ENCODE measurements at places on chromosomes 3 and 15.

- DNase-seq, result no peak
Measured at GRCh38 chr3:48432411-48433371, 2.8 kb upstream of the PLXNB1 start.

GRCh38 chr15:39052323-39052705 is 487.7 kb upstream of the RASGRP1 start:
- DNase-seq, result no peak

DNA sequence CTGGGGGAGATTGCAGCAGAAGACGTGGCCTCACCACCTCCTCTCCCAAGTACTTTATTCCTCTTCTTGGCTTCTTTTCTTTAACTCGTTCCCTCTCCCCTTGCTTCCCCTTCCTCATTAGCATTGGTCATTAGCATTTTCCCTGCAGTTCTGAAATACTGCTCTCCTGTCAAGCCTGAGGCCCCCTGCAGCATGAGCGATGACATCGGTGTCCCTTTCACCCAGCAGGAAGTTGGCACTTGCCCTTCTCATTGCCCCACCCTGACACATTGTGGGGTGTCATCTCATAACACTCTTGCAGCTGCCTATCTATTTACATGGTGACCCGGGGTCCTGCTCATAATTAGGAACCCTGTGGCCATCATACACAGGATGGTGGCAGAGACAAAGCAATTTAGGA is 167.1 kb downstream of the ARRDC4 start:
- DNase-seq, result no peak

DNA sequence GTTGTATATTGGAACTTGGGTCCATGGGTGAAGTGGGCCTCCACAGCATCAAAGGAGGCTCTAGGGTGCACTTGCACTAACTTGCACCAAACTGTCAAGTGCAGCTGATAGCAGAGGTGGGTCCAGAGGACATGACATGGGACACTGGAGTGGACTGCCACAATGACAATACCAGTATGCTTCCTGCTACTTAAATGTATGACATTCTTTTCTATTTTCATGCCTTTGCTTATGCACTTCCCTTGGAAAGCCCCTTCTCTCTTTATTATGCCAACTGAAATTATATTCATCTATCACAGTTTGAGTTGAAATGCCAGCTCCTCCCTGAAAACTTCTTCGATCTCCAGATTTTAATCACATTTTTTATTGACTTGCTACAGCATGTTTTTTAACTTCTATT is 101.8 kb downstream of the CFAP20DC start:
- DNase-seq, result no peak

DNA sequence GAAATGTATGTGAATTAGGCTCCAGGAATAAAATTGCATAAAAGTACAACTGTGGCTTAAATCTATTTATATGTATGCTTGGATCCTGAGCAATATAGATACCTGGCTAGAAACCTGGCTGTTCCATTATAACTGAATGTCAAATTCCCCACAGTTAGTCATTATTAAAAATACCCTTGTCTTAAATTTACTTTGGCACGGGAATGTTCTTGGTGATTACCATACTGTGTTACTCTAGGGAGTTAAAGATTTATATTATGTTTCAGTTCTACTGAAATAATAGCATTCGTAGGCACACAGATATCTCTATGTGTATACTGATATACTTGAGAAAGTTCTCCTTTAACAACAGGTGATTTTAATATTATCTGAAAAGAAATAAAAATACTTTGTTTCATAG is 394.1 kb downstream of the PTPRG start:
- no peak for DNase-seq

- no peak for DNase-seq
Measured at GRCh38 chr3:172181932-172182586, 142.7 kb downstream of the FNDC3B start.

DNA sequence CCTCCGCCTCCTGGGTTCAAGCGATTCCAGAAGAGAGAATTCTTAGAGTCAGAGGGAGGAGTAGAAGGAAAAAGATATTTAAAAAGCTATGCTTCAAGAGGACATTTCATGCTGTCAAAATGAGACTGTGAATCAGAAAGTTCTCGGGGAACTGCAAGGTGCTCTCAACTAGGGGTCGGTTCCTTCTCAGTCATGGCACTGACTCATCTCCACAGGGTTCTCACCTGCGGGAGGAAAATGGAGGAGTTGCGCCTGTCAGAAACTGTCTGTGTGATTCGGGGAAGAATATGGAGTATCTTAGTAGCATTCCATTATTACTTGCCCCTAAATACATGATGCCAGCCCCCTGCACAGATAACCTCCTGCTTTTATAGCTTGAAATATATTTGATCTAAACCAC is 47.4 kb downstream of the APH1B start:
- DNase-seq, result no peak

- DNase-seq, result no peak
Measured at GRCh38 chr15:28933710-28934445, 48.1 kb downstream of the APBA2 start.

DNA sequence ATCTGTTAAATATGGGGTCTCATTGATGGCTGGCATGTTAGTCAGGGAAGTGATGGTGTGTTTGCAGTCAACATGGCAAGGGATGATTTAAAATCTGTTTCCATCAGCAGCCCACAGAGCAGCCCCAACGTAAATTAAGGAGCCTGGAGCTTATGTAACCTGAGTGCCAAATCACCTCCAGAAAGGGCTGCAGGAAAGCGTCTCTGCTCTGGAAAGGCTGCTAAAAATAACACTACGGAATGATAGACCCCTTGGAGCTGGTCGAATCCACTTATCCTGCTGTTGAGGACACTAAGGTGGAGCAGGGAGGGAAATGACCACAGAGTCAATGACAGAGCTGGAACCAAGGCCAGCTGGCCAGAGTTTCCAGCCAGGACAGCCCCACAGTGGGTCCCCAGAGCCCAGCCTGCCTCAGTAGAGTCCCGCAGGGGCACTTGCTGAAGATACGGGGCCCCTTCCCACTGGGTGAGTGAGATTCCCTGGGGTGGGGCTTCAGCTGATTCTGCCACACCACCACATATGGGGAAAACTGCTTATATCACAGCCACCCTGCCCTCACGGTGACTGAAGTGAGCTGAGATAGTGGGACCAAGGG is 63.5 kb downstream of the EPHB1 start:
- no peak for DNase-seq

GRCh38 chr3:50268703-50269451 is at the start of gene SEMA3B:
Gene SEMA3B (plus strand): TSS chr3:50269147. CDS start chr3:50269241, 94 bp downstream.
- DNase-seq, result no peak

- DNase-seq, result no peak
Measured at GRCh38 chr3:18351823-18352744, 73.1 kb downstream of the SATB1 start.

- DNase-seq, result no peak
Measured at GRCh38 chr3:129619726-129620162, 13.3 kb upstream of the PLXND1 start.

GRCh38 chr15:68933001-68933400 is 2.7 kb downstream of the SPESP1 start:
- DNase-seq, result no peak

DNA sequence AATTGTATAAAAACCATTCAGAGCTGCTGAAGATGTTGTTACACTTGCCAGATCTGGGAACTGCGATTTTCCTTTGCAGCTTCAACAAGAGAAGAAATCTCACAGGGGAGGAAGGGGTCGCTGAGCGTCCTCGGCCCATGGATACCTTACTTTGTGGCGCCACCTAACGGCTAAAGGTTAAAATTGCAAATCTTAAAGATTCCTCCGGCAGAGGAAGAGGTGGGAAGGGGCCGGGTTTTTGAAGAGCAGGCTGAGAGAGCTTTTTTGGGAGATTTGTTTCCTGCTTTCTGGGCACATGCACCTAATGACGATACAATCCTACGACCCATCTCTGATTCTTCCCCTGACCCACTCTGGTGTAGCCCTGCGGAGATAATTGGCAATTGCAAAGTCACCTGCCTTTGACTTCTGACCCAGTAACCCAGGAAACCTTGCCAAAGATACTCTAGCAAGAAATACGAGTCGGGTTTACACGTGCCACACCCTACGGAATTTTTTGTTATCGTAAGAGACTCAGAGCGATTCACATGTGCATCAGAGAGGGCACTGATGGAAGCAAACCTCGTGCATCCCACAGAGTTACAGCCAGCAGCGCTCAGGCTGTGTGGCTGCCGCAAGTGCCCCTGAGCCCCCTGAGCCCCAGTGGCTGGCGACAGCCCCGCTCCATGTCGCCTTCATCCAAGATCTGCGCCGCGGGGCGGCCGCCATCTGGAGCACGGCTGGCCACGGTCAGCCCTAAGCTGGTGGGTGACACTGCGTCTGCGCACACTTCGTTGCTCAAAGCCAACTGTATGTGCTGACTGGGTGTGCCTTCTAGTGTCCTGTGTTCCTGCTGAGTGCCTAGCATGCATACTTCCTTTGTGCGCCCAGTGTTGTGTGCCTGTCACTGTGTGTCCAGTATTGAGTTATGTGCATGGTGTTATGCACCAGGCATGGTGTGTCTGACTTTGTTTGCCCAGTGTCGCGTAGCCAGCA is 55.2 kb upstream of the CHRNA7 start:
- no peak for DNase-seq

DNA sequence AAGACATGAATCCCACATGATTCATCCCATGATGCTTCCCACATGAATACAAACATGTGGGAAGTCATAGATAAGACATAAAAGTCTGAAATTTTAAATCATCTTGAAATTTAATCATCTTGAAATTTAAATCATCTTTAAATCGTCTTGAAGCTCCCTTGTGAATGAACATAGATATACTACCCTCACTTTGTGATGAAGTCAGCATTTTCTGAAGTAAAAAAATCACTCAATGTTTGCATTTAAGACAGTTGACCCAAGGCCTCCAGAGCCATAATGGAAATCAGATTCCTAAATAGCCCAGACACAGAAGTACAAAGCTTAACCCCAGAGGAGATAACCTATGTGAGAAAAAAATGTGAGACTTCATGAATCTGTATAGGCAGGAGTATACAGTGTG is 279.4 kb downstream of the ZBBX start:
- no peak for DNase-seq

DNA sequence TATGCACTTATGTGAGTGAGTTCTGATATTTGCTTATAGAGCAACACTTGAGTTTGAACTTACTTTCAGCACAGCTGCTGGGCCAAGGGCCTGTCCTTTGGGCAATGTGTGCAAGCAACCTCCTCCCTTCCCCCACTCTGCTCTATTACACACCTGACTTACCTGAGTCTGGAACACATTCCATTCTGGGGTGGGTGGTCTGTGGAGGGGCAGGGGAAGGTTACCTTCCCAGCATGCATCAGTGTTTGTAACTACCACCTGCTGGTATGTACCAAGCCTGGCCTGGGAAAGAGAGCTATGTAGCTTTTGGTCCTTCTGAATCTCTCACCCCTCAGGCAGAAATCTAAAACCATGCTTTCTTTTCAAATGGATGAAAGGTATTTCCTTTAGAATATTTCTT is 103.0 kb downstream of the ISL2 start:
- DNase-seq, result no peak

GRCh38 chr3:194070634-194071409 is 65.1 kb upstream of the HES1 start:
- peak; percentile 12 for DNase-seq

DNA sequence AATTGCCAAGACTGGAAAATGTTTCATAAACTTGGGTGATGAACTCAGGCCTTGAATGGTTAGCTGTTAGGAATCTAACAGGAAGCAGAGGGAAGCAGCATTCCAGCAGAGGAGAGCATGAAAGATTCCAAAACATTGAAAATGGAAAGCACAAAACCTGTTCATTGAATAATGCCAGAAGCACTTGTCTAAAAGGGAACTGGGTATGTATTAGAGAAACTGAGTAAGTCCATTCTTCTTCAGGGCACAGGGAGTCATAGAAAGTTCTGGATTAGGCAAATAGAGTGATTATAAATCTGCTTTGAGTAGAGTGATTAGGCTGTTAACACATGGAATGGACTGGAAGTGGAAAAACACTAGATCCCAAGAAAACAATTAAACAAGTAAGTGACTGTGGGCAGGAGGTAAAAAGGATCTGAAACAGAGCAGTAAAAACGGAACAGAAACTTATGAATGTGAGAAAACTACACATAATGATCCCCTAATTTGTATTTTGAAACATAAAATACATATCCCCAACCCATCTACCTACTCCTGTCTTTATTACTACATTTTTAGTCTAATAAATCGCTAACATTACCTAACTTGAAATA is 343.4 kb downstream of the TBC1D5 start:
- no peak for DNase-seq

- DNase-seq, result no peak
Measured at GRCh38 chr3:97817965-97818364, 3.8 kb upstream of the CRYBG3 start.

DNA sequence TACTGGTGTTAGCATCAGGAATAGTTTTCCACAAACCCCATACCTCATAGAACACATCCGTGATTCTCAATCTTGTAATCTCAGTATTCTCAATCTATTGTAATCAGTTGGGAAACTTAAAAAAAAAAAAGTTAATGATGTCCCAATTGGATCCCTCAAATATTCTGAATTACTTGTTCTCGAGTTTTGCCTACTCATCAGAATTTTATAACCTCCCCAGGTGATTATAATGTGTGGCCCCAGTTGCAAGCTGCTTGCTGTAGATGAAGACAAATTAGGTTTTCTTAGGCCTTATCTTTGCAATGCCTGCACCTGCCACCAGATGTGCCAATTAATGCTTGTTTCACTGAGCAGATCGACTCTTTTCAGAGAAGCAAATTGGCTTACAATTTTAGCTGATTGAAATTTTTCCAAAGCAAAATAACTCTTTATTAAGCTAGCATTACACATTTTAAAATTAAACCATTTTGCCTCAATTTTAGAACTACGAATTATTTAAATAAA is 19.0 kb upstream of the DIPK2A start:
- DNase-seq, result no peak

DNA sequence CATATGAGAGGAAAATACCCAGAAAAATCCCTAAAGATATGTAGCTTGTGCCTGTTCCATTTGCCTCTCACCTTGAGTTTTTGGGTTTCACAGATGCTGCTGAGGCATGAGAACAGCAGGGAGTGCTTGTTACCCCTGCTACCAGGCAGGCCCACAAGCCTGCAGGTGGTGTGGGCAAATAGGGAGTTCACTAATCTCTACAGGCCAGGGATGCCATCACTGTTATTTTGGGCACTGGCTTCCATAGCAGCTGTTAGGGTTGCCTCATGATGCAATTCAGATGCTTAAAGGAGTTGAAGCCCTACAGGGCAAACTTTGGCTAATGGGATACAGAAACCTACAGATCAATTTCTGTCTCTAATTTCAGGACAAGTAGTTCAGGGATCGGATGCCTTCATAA is 873.5 kb downstream of the OTOL1 start:
- no peak for DNase-seq

- no peak for DNase-seq
Measured at GRCh38 chr15:36775209-36775608, 195.8 kb downstream of the CDIN1 start.

DNA sequence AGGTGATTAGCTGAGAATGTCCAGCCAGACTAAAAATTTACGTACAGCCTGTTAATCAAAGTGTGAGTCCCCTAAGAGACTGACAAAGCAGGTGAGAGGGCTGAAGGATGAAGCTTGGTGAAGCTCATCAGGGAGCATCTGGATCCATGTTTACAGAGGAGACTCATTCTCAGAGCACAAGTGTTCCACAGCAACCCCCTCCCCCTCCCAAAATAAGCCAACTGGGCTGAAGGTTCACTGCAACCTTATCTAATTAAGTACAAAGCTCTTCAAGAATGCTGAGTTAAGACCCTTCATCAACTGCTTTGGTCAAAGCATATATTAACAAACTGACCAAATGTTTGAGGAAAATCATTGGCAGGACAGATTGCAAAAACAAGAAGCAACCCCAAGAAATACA is 262.6 kb upstream of the ZNF385D start:
- no peak for DNase-seq

GRCh38 chr3:81503026-81503425 is 258.4 kb downstream of the GBE1 start:
- no peak for DNase-seq

Data from T follicular helper cell (primary cell).